ENCODE measurements at places on chromosomes 12 and 14. TPM values are rescaled to one million over a fixed set of nuclear protein-coding genes. Genes with fewer than 3 reads are reported as not detected.

Gene DNAJC22
- polyA plus RNA-seq: 1.1 TPM

Gene BCL11B
- 1.6 TPM for polyA plus RNA-seq

Gene PLA2G1B
- polyA plus RNA-seq: not detected

Gene LMNTD1
- polyA plus RNA-seq: not detected

Gene MRPL51
- 133 TPM for polyA plus RNA-seq

Gene SELPLG
- 8.1 TPM for polyA plus RNA-seq

Gene MYF6
- polyA plus RNA-seq: not detected

Gene AMHR2
- polyA plus RNA-seq: not detected

Gene FBLN5
- polyA plus RNA-seq: 10.2 TPM

Gene GTF2A1
- polyA plus RNA-seq: 11.5 TPM

Gene RASSF8
- 1.3 TPM for polyA plus RNA-seq

Gene RIN3
- 4.5 TPM for polyA plus RNA-seq
